ENCODE measurements at places on chromosomes 4 and X.

DNA sequence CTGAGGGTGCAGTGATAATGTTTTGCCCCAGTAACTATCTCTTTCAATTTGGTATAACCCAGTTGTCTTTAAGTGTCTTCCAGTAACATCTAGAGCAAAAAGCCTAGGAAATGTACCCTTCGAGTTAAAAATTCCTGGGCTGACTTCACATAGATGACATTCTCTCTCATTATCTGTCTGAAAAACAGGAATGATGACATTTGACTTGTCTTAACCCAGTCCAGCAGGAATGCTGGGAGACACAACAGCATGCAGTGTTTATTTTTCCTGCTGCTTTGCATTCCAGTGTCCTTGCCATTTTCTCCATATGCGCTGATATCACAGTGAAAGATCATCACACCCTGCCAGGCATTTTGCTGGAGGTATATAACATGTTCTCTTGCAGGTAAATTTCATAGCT, 130.0 kb downstream of the SOWAHB start:
- no peak for DNase-seq

GRCh38 chrX:77814210-77814609, 28.2 kb upstream of the ATRX start:
- no peak for DNase-seq

DNA sequence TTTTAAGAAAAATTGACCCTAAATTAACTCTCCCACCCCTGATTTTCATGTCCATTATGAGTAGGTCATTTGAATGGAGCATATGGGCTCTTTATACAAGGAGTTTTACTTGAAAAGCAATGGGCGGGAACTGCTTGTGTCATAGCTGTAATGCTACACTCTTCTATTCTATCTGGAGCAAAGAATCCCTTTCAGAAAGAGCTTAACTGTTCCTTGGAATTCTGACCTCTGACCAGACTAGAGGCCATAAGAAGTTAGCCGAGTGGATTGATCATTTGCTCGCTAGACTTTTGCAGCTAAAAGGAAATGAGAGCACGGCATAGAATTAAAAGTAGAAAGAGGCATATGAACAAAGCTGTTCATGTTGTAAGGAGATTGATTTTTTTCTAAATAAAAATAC, 79.1 kb downstream of the DOCK11 start:
- DNase-seq: no peak

- DNase-seq: peak; percentile 90
Measured at GRCh38 chr4:56799824-56800756, 21.4 kb downstream of the SPINK2 start.

DNA sequence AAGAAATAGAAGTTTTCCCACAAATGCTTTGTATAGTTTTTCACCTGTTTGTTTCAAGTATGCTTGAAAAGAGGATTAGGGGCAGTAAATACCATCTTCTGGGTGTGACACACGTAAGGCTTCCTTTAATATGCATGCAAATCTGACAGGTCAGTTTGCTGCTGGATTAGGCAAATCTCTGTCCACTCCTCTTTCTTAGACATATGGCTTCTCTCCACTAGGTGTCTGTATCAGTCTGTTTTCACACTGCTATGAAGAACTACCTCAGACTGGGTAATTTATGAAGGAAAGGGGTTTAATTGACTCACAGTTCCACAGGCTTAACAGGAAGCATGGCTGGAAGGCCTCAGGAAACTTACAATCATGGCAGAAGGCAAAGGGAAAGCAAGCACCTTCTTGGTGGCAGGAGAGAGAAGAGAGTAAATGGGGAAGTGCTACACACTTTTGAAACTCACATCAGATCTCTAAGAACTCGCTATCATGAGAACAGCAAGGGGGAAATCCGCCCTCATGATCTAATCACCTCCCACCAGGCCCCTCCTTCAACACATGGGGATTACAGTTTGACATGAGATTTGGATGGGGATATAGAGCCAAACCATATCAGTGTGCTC, 66.9 kb downstream of the TAB3 start:
- peak; percentile 15 for DNase-seq

- DNase-seq: no peak
Measured at GRCh38 chrX:155054255-155054654, 16.7 kb downstream of the CMC4 start.

- DNase-seq: peak; percentile 48
Measured at GRCh38 chr4:56465599-56466295, 1.7 kb upstream of the SRP72 start.

- DNase-seq: no peak
Measured at GRCh38 chrX:9807355-9808182, 21.3 kb downstream of the SHROOM2 start.

DNA sequence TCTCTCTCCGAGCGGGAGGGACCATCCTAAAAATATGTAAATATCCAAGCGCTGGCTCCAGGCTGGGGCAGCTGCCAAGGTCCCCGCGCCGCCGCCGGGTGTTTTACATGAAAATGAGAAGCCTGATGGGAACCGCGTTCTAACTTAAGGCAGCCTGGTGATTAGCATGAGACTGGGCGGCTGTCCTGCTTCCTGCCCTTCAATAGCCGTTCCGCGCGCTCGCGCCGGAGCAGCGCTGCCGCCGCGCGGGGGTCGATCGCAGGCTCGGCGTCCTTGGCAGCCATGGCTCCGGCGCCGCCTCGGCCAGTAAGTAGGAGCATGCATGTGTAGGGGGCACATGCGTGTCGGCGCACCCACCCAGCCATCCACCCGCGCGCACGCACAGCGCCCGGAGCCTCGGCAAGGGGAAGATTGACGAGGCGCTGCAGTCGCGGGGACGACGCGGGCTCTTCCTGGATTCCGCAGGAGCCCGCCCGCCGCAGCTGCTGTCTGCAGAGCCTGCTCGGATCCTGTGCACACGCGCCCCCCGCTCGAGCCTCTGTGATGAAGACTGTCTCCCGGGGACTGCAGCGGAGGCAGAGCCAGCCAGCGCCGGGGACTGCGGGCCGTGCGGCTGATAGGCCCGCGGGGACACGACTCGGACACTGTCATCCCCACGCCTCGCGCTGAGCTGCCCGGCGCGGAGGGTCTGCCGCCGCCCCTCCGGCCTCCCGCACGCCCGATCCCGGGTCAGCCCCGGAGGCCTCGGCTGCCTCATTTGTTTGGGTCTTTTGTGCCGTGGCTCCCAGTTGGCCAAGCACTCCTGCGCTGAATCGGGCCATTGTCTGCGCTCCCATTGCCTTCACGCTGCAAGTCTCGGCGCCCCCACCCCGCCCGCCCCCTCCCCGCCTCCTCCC, 734 bp downstream of the STOX2 start:
- DNase-seq: peak; percentile 16

DNA sequence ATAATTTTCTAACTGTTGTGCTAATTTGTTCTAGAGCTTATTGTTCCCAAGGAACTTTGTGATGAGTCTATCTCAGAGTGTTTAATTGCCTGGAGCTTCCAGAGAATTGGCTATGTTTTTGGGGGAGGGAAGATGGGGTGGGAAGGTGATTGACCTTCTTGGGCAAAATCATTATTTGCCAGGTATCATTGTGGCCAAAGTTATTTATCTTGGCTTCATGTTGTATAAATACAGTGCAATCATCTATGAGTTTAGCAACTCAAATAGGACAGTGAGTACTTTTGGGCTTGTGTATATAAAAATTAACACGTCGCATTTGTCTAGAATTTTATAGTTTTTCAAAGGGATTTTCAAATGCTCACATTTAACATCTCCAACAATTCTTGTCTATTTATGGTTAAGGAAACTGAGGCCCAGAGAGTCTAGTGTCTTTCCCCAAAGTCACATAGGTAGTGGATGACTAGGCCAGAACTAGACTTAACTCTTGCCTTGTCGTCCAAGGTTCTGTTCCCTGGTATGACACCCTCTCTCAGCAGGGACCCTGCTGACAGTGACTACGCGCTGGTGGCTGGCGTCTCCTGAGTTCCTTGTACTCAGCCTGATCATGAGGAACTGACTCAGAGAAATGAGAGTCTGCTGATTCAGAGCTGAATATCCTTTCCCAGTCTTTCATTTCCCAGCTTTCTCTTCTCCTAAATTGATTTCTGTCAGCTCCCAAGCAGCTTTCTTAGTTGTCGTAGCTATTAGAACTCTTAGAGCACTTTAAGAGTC, 27.7 kb downstream of the FNIP2 start:
- peak; percentile 73 for DNase-seq

GRCh38 chr4:66300336-66300934, 630.1 kb upstream of the EPHA5 start:
- DNase-seq: peak; percentile 33

DNA sequence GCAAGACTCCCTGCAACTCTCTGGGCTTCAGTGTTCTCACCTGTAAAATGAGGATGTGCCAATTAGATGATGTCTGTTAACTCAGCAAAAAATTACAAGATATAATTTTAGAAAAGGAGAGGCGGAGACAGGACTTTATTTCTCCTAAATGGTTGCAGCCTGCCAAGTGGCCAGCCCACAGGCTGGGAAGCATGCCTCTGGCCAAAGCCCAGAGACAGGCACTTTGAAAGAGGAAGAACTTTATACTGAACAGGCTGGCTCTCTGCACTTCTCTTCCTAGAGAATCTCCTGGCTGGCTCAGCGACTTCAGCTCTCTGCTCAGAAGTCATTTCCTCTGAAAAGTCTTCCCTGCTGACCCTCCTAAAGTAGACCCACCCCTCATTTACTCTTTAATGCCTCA, 3.7 kb downstream of the PRDM5 start:
- DNase-seq: no peak

- DNase-seq: no peak
Measured at GRCh38 chr4:57635910-57636309, 525.7 kb upstream of the IGFBP7 start.

DNA sequence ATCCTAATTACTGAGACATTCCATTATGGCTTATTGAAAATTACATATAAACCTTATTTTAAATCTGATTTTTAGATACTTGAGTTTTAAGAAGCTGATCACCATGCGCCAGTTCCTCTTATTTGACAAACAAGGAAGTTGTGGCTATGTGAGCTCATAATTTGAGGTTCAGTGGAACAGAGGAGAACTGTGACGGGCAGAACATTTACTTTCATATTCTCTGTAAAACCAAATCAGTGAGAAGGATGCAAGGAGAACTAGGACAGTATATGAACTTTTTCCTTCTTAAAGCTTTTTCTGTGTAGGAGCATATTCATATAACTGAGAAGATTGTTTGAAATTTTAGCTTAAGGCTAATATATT, 25.3 kb downstream of the STIM2 start:
- DNase-seq: no peak

DNA sequence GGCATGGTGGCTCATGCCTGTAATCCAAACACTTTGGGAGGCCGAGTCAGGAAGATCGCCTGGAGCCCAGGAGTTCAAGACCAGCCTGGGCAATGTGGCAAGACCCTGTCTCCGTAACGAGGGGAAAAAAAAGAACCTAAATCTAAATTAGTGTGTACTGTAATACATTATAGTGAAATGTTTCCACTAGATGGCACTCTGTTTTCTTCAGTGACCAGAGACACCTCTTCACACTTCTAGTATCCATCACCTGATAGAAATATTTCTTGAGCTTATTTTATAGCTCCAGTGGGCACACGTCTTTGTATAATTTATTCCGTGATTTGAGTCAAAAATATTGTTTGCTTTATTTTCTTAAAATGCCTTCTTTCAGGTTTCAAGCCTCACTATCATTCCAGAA, 600.9 kb upstream of the DIPK2B start:
- DNase-seq: peak; percentile 54

DNA sequence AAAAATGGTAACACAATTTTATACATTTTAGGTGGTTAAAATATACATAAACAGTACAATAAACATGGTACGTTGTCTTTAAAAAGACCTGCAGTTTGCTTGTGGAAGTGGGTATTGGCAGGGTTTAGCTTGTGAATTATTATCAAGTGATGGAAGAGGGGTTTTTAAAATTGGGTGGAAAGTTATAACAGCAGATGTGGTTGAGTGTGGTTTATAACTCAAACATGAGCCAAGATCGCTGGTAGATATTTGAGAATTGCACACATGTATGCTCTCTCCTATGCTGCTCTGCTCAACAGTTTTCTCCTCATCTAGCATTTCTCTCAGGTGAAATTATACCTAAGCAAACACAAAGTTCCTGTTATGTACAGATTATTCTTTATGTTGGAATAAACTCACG, 14.0 kb downstream of the EPGN start:
- DNase-seq: no peak

- no peak for DNase-seq
Measured at GRCh38 chrX:2521092-2521926, 20.5 kb upstream of the DHRSX start.

DNA sequence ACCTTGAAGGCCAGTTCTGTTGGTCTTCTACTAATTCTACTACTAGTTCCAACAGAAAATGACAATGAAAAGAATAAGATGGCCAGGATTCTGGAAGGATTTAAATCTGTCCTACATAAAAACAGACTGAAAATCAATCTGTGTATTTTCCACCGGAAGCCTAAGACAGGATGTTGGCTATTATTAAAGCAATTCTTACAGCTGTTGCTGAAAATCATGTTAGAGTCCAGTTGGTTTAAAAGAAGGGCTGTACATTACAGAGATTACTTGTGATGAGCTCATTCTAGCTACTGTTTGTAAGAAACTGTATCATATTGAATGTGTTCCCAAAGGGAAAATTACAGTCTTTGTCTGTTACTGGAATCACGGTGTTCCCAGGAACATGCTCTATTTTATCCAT, 54.8 kb upstream of the MAGEB16 start:
- no peak for DNase-seq

- no peak for DNase-seq
Measured at GRCh38 chr4:13244444-13244843, 239.7 kb downstream of the RAB28 start.

- DNase-seq: no peak
Measured at GRCh38 chrX:110056419-110056818, 53.5 kb downstream of the TMEM164 start.

- DNase-seq: no peak
Measured at GRCh38 chr4:26163425-26164362, 157.1 kb upstream of the RBPJ start.

- no peak for DNase-seq
Measured at GRCh38 chr4:89744914-89745313, 92.0 kb downstream of the SNCA start.

DNA sequence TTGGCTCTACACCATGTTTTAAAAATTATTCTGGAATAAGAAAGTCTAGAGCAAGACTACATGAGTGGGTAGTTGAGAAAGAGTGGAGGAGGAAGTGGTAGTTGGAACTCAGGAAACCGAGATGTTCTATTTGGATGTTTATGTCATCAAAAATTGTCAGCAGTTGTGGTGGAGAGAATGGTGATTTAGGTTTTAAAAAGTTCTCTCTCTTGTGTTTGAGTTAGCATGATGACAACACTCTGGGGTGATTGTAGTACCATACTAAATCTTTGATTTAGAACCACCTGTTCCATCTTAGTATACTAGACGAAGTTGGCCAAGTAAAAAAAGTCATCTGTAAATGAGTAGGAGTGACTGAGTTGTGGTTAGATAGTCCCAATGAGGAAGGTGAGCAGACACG, 40.7 kb downstream of the KLHL2 start:
- no peak for DNase-seq

DNA sequence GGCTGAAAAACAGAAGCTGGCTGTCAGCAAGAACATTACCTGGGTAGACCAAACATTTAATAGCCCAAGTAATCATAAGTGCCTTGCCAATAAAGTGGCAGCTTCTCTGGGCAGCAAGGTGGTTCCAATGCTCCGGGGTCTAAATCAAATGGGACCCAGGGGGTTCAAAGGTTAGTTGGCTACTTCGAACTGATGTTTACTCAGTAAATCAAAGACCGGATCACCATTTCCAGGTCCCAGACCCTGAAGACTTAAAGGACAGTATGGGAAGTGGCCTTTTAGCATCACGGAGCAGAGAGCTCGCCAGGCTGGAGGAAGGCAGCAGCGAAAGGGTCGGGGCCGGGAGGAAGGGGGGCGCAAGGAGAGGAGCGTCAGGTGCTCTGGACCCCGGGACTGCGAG, 1.0 kb downstream of the SH3KBP1 start:
- DNase-seq: no peak
